ENCODE measurements at places on chromosomes 11 and 22. TPM values are rescaled to one million over a fixed set of nuclear protein-coding genes. Genes with fewer than 3 reads are reported as not detected.

DNA sequence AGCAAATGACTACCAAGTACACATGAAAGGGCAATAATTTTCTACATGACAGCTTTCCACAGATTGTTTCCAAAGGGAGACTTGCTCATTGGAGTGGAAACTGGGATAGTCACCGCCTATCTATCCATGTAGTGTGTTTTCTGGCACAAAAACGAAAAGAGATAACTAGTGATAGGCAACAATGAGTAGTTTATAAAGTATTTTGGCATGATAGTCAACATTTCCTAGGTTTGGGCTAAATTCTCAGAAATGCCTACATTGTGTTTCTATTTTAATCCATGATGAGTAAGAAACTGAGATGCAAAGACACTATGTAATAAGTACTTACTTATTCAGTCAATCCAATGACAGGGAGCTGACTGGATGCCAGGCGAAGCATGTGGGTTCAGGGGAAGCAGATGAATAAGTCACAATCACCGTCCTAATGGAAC lies 1129.1 kb downstream of the DLG2 start:
- peak; percentile 1 for DNase-seq

DNA sequence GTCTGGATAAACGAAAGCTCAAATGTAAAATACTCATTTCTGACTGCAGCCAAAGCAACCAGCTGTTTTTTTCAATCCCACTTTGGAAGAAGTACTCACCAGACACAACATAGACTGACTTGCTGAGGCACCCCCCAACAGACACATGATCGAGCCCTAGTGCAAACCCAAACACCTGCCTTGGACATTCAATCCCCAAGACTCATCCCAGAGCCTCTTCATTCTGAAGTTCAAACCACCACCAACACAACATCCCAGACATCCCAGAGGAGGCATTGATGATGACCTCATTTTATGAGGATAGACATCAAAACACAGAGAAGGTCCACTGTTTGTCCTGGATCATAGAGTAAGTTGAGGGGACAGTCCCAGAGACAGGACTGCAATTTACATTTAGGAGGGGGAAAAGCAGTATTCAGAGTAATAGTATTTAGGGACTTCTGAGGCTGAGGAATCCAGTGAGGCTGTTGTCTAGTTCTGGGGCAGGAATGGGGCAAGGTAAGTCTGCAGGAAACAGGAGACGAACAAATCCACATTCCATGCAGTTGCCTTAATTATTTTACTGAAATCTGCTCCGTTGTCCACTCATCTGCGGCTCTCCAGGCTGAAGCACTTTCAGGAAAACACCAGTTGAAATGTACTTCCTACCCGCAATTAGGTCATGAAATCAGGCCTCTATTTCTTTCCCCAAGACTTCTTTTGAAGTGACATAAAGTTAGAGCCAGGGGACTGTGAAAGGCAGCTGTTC lies 54.8 kb downstream of the CLPB start:
- peak; percentile 83 for DNase-seq

GRCh38 chr22:41668971-41669911 lies 19.4 kb downstream of the SNU13 start:
- DNase-seq = peak; percentile 57

GRCh38 chr11:18987454-18988231 lies 48.4 kb upstream of the MRGPRX1 start:
- DNase-seq = peak; percentile 89

Gene MPPED1
- total RNA-seq = not detected

GRCh38 chr11:2582946-2583604 lies 116.7 kb downstream of the KCNQ1OT1 start:
- no peak for DNase-seq

GRCh38 chr22:34886812-34887211 lies 179.1 kb upstream of the ISX start:
- DNase-seq = no peak

DNA sequence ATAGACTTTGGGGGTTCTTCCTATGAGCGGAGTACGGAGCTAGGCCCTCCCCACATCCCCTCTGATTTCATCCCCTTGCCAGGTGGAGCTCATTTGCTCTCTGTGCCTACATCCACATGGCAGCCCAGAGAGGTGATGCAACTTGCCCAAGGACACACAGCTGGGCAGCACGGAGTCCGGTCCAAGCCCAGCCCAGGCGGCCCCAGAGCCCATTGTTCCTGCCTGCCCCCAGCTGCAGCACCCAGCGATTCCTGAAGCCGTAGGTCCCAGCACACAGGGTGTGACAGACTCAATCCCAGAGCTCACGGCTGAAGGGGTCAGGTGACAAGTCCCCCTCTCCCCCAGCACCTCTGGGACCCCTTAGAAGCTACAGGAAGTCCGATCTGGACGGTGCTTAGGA lies 22.2 kb upstream of the RFPL3 start:
- no peak for DNase-seq

GRCh38 chr11:12019337-12019736 lies 10.9 kb upstream of the DKK3 start:
- no peak for DNase-seq

GRCh38 chr22:37650463-37651136 lies 7.9 kb upstream of the PDXP start:
- DNase-seq = no peak

GRCh38 chr11:117425679-117426296 lies 98.1 kb downstream of the CEP164 start:
- DNase-seq = no peak

GRCh38 chr11:93662175-93662570 lies 691 bp downstream of the CEP295 start:
- no peak for DNase-seq

- DNase-seq = no peak
These were observed 25.1 kb upstream of the CCDC134 start for GRCh38 chr22:41775338-41775737.

GRCh38 chr11:1276041-1276790 lies 33.2 kb downstream of the TOLLIP start:
- DNase-seq = no peak

DNA sequence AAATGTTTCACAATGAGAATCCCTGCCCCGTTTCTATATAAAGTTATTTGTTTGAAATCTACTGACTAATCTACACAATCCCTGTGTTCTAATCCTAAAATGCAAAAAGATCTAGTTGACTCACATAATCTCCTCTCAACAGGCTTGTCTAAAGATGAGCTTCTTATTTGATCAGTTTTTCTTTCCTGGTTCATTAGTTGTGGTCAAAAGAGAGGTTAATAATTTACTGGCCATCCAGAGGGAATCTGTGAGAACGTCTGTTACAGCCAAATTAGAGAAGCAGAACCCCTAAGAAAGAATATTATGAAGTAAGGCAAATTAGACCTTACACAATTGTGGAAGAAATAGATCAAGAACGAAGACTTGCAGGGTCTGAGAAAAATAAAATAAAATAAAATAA lies 173.7 kb upstream of the ANO3 start:
- no peak for DNase-seq

- DNase-seq = peak; percentile 66
These were observed 1.7 kb downstream of the PHF21A start for GRCh38 chr11:46119352-46120216.

Gene CADM1
- total RNA-seq = 0.69 TPM

DNA sequence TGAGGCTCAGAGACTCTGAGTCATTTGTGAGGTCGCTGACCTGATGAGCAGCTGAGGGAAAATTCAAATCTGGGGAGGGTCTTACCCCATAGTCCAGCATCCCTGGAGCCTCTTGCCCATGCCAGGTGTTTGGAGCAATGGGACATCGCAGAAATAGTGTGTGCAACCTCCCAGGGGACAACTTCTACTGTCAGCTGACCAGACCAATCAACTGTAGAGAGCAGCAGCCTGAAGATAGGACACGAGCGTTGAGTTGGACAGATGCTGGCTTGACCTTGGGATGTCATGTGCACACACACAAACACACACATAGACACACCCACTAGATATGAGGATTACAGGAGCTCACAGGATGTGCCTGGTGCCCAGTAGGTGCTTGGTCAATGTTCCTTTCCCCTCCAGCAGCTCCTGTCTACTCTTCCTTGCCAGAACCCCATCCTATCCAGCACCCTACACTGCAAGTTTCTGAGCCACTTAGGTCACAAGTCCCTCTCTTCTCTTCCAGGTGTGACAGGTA lies 59.1 kb upstream of the MPEG1 start:
- no peak for DNase-seq

- no peak for DNase-seq
These were observed 30.7 kb upstream of the TH start for GRCh38 chr11:2202071-2202899.

DNA sequence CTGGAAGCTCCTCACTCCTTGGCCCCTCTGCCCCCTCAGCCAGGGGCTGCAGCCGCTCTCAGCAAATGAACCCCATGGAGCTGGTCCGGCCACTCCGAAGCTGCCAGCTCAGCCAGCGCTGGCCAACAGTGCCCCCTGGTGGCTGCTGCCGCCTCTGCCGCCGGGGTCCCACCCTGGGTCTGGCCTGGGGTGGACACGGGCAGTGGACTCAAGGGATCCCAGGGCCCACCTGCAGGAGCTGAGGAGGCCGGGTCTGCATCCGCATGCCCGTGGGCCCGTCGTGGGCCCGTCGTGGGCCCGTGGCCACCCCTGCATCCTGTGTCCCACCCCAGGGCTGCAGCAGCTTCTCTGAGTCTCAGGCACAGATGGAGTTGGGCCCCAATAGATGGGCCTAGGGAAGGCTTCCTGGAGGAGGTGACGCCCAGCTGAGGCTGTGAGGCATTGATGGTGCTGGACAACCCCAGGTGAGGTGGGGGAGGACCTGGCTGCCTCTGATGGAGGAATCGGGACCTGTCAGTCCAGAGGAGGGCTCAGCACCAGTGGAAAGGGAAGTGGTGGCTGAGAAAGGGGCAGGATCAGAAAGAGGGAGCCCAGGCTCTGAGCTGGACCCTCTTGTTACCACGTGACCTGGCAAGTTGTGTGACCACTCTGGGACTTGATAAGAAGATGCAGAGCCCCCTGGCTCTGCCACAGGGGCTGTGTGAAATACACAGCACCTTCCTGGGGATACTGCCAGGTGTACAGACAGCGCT lies 522.3 kb downstream of the BRD1 start:
- DNase-seq = no peak

Gene CXCR5
- not detected for total RNA-seq

Gene APLP2
- 259 TPM for total RNA-seq

DNA sequence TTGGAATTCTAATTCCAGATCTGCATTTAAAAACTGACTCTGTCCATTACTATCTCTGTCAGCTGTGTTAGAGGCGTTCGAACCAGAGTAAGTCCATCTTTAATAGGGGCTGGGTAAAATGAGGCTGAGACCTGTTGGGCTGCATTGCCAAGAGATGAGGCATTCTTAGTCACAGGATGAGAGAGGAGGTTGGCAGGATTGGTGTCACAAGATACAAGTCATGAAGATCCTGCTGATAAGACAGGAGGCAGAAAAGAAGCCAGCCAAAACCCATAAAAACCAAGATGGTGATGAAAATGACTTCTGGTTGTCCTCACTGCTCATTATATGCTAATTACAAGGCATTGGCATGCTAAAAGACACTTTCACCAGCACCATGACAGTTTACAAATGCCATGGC lies 356.3 kb upstream of the ISX start:
- DNase-seq = no peak

- DNase-seq = no peak
These were observed 75.4 kb upstream of the DDI1 start for GRCh38 chr11:103961010-103961409.

Gene MFRP
- not detected for total RNA-seq

- no peak for DNase-seq
These were observed 2.8 kb upstream of the OAF start for GRCh38 chr11:120208001-120208441.

- no peak for DNase-seq
These were observed 293.8 kb downstream of the BUD13 start for GRCh38 chr11:116478669-116479668.

GRCh38 chr22:44500599-44500998 lies 2.6 kb upstream of the RTL6 start:
- no peak for DNase-seq

DNA sequence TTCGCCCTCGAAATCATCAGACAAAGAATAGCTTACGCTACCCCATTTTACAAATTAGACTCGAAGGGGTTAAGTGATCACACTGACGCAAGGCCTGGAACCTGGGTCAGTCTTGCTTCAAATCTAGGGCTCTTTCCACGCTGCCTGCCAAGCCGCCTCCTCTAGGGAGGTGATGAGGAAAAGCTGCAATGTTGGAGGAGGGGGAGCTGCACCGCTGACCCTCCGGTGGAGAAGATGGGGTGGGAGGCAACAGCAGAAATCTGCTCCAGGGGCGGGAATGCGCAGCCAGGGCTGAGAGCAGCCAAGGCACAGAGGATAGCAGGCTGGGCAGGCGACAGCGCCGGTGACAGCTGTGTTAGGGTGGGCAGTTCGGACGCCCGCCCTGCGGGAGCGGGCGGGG lies 595 bp downstream of the SYVN1 start:
- no peak for DNase-seq

GRCh38 chr11:1908618-1909017 lies 10.9 kb upstream of the TNNT3 start:
- DNase-seq = no peak

Gene CDON
- total RNA-seq = 22.6 TPM
